ENCODE measurements at places on chromosomes 13 and 19.

DNA sequence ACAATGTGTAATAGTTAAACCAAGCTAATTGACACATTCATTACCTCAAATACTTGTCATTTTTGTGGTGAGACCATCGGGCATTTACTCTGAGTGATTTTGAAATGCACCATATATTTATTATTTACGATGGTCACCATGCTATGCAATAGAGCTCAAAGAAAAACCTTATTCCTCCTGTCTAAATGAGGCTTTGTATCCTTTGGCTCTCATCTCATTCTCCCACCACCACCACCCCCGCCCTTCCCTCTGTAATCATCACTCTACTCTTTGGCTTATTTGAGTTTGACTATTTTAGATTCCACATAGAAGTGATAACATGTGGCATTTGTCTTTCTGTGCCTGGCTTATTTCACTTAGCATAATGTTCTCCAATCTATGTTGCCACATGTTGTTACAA is 124.9 kb downstream of the CYSLTR2 start:
- no peak for DNase-seq

GRCh38 chr19:16143399-16144215 is at the start of gene HSH2D:
Gene HSH2D (plus strand): TSS chr19:16143685. CDS start chr19:16148751, 5,066 bp downstream.
- DNase-seq = no peak

DNA sequence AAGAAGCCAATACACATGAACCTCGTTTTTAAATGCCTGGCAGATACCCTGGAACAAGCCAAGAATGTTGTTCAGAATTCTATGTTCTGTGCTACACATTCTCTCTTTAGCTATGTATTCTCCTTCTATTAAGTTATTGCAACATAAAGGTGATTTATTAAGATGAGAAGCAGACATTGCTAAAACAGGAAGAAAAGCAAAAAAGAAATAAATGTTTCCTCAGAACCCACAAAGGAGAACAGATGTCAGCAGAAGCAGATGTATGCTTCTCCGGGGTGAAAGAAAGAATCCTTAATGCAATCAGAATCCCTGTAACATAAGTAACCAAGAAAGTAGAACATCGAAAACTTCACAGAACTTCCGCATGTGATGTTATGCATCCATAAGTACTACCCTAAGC is 302.9 kb downstream of the DCT start:
- DNase-seq = no peak

DNA sequence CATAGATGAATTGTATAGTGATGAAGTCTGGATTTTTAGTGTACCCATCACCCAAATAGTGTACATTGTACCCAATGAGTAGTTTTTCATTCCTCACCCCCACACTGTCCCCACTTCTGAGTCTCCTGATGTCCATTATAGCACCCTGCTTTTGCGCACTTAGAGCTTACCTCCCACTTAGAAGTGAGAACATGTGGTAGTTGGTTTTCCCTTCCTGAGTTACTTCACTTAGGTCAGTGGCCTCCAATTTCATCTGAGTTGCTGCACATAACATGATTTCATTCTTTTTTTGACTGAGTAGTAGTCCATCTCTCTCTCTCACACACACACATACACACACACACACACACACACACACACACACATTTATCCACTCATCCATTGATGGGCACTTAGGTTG is 43.2 kb upstream of the ALOX5AP start:
- no peak for DNase-seq

DNA sequence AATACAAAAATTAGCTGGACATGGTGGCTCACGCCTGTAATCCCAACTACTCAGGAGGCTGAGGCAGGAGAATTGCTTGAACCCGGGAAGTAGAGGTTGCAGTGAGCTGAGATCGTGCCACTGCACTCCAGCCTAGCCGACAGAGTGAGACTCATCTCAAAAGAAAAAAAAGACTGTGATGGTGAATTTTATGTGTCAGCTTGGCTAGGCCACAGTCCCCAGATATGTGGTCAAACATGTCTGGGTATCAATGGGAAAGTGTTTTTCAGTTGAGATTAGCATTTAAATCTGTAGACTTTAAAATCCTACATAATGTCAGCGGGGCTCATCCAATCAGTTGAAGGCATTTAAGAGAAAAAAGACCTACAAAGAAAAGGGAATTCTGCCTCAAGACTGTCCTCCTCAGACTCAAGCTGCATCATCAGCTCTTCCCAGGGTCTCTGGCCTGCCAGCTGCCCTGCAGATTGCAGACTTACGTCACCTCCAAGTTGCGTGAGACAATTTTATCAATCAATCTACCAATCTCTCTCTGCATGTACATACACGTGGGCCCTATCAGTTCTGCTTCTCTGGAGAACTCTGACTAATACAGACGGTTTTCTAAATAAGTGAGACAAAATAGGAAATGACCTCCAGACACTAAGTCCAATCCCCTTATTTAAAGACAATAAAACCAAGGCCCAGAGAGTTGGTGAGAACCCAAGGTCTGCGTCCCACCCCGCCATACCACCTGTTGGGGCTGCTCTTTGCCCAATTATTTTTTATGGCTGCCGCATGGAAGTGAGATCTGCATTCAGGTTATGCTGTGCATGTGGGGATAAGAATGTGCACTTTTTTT is 99.2 kb downstream of the ABCC4 start:
- no peak for DNase-seq

DNA sequence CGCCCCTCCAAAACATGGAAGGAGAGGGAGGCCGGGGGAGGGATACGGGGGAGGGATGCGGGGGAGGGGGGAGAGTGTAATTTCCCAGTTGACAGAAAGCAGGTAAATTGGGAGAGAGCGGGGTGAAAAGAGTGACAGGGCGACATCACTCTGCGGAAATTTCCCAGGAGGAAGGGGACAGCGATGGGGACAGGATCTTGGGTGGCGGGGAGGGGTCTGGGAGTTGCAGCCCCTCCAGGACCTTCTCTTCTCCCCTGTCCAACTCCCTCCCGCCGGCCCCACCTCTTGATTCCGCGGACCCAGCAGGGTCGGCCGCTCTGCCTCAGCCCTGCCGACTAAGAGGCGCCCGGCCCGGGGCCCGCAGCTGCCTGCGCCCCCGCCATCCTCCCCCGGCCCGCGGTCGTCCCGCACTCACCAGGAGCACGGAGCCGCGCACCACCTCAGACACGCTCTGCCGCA is 108.0 kb upstream of the DOCK9 start:
- DNase-seq = no peak

DNA sequence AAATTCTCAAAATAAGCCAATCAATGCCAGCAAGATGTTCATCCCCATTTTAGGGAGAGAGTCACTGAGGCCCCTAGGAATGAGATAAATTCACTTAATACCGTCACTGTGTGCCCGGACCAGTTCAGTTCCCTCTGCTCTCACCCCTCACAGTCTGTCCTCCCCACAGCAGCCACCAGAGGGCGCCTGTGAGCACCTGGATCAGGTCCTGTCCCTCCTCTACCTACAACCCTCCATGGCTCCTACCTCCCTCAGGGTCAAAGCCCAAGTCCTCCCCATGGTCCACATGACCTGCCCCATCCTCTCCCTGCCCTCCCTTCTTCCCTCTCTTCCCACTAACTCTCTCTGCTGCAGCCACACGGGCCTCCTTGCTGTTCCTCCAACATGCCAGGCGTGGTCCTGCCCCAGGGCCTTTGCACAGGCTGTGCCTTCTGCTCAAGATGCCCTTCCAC is 42.0 kb upstream of the NFIC start:
- DNase-seq = peak; percentile 89

- peak; percentile 65 for DNase-seq
Measured at GRCh38 chr13:46551410-46552302, 1.3 kb upstream of the LRCH1 start.

GRCh38 chr13:64680739-64681138 is 2549.4 kb downstream of the PCDH9 start:
- DNase-seq = no peak

GRCh38 chr19:44707794-44708193 is 8.8 kb downstream of the CEACAM16 start:
- no peak for DNase-seq

DNA sequence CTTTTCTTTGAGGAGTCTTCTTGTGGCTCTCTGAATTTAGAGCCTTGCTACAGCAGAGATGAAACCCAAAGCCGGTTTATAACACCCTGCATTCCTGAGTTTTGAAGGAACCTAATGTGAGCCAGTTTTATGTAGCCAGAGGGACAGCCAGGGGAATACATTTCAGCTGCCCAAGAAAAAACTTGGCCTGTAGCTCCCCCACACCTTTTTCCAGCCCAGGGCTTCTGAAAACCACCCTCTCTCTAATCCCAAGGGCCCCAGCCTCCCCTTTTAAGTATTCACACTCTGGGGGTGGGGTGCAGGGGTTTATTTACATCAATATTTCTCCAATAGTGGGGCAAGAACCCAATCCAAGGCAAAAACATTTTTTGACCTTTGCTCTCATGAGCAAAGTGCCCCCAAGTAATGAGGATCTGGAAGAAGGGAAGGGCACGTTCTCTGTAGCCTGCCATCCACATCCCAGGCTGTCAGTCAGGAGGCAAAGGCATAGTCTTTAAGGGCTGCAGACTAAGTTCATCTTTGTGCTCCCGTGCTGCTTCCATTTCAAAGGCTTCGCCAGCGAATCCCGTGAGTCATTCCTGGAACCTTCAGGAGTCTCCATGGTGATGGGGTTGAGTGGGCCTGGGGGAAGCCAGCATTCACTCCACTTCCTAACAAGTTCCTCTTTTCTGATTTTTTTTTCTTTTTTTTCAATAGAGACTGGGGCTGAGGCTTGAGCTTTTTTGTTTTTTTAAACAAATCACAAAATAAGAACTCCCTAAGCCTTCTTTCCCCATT is 33.2 kb upstream of the MEDAG start:
- peak; percentile 89 for DNase-seq

GRCh38 chr19:8703223-8703622 is 4.6 kb upstream of the ACTL9 start:
- no peak for DNase-seq

- DNase-seq = no peak
Measured at GRCh38 chr19:5676105-5676771, 4.1 kb downstream of the MICOS13 start.

GRCh38 chr13:25990801-25991200 is 61.0 kb downstream of the SHISA2 start:
- no peak for DNase-seq

DNA sequence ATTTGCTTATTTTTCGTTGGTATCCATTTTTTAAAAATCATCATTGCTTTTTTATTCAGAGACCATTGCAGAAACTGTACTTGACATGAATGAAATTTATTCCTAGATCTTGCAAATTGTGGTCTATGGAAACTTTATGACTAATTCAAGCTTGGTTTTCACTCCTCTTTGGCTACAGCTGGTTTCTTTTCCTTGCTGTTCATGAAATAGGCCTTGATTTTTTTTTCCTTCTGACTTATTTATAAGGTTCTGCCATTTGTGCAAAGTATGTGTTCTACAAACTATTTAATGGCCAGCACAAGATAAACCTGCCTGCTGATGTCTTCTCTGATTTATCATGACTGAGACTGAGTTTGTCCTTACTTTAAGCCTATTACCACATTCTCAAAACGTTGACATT is 764.0 kb upstream of the SLITRK5 start:
- no peak for DNase-seq

- peak; percentile 76 for DNase-seq
Measured at GRCh38 chr19:1856698-1857603, 6.4 kb downstream of the KLF16 start.

DNA sequence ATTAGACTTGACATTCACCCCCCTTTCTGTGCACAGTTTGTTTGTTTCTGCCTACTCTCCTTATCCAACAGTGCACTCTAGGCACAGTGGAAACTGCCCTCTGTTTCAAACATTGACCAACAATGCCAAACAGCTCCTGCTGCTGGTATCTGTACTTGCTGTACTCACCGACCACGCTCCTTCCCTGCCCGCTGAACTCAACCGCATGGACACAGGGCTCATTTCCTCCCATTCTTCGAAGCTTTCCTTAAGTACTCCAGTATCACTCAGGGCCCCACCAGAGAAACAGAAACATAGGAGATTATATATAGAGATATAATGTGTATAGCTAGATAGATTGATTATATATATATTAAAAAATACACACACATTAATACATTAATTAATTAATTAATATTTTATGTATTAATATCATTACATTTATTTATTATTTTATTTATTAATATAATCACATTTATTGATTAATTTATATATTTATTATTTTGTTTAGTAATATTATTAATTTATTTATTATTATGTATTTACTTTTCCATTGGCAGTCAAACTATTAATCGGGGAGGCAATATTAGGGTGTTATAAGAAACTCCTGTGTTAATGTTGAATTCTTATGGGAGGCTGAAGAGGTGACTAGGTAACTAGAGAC is 1528.2 kb downstream of the EFNB2 start:
- no peak for DNase-seq

- no peak for DNase-seq
Measured at GRCh38 chr13:44104969-44105368, 225.3 kb downstream of the LACC1 start.

GRCh38 chr13:27353166-27353583 is 71.2 kb upstream of the GTF3A start:
- no peak for DNase-seq

DNA sequence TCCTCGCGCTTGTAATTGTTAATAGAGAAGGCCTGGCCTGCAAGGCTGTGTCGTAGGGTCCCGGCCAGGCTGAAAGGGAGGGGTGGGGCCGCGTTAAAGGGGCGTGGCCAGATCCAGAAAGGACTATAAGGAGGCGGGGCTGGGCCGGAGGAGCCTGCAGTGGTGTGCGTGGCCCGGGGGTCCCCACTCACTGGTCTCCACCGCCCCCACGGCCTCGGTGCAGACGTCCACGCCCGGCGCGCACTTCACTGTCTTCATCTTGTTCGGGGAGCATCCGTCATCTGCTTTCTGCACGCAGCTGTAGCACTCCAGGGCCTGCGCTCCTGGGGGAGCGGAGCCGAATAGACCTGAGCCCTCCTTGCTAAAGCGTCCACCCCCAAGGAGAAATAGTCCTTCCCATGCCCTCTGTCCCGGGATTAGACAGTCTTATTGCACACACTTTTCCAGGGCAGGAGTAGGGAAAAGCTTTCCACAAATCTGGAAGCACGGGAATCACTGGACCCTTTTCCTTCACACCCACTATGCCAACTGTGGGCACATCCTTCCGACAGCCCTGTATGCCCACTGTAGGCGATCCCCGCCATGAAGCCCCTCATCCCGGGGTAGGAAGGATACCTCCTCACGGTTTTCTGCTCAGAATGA is 1.2 kb downstream of the LYPD3 start:
- DNase-seq = no peak

DNA sequence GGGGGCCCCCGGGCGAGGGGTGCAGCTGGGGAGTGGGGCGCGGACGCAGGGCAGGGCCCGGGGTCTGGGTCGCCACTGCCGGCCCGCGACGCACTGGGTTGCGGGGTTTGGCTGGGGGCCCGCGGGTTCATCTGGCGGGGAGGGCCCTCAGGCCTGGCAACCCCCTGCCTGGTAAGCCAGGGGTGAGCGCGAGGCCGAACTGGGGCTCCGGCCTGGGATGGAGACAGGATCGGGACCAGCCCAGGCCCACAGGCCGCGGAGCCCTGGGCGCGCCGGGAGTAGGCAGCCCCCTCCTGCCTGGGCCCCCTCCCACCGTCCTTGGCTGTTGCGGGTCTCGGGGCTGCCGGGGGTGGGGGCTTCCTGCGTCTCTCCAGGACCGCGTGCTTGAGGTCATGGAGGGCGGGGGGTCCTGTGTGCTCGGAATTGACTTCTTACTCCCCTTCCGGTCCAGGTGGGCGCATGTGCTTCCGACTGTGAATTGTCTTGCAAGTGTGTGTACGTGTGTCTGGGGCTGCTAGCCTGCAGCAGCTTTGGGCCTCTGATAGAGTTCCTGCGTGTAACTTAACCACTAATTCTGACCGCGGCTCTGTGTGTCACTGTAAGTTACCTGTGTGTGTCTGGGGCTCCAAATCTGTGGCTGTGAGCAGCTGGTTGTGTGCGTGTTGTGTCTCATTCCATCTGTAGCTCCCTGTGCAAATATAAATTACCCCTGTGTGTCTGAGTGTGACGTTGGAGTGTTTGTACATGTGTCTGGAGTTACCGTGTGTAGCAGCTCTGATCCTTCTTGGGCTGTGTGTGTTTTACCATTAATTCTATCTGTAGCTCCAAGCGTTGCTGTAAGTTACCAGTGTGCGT is 751 bp downstream of the GRAMD1A start:
- peak; percentile 73 for DNase-seq

All from inflammatory macrophage treated with lipopolysaccharide for 1 hour (primary cell).